ENCODE measurements at places on chromosomes 16 and 17.

- DNase-seq: peak; percentile 97
Measured at GRCh38 chr16:30166202-30166902, 17.1 kb upstream of the CORO1A start.

DNA sequence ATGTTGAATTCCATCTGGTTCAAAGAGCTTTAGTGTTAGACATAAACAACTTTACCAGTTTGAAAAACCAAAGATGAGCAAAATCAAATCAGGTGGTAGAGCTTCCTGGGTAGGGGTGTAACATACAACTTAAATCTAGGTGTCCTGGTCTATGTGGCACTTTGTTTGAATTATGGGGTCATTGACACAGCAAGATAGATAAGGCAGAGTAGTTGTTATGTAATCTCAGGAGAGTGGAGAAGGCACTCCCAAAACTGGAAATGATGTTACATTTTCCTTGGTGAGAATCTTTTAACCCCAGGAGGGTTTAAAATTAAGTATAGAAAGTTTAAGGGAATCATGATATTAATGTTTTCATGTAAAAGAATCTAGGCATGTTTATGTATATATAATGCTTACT is 31.9 kb downstream of the CCDC42 start:
- no peak for DNase-seq

DNA sequence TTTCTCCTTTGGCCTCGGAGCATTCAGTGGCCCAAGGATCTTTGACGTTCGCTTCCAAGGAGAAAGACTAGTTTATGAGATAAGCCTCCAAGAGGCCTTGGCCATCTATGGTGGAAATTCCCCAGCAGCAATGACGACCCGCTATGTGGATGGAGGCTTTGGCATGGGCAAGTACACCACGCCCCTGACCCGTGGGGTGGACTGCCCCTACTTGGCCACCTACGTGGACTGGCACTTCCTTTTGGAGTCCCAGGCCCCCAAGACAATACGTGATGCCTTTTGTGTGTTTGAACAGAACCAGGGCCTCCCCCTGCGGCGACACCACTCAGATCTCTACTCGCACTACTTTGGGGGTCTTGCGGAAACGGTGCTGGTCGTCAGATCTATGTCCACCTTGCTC is 1.4 kb downstream of the AOC3 start:
- DNase-seq: no peak

DNA sequence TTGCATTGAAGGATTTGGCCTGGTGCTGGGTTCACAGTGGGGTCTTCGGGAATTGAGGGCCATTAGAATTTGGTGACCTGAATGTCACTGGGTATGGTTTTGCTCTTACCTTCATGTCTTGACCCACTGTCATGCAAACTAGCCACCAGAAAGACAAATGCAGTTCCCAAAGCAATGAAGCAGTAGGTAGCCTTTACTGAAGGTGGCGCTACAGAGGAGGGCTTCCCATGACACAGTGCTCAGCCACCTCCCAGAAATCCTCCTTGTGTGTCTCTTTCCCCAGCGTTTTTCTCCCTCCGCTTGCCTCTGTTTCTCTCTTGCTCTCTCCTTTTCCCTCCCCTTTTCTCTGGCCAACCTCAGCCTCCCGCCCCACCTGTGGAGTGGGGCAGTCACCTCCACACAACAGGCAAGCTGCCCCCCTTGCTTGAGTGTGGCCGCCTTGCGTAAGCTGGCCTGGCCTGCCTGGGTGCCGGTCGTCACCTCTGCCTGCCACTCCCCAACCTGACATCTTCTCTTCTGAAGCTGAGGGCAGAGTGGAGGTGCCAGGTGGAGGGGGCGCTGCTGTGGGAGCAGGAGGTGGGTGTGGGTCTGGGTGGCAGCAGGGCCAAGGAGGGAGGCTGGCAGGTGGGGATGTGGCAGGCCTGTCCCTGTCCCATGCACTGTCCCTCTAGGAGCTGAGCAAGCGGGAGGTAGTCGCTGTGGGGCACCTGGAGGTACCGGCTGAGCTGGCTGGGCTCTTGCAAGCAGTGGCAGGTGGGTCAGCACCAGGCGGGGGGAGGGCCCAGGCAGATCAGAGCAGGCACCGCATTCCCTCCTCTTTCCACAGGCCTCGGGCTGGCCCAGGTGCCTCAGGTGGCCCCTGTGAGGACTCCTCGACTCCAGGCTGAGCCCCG is 34.7 kb downstream of the MYO15A start:
- peak; percentile 58 for DNase-seq

DNA sequence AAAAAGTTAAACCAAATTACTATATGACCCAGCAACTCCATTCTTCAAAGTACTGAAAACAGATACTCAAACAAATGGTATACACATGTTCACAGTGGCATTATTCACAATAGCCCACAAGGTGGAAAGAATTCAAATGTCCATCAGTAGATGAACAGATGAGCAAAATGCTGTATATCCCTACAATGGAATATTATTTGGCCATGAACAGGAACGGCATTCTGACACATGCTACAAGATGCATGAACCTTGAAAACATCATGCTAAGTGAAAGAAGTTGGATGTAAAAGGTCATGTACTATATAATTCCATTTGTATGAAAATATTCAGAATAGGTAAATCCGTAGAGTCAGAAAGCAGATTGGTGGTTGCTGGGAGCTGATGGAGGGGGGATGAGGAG is 73.5 kb upstream of the XYLT1 start:
- no peak for DNase-seq

DNA sequence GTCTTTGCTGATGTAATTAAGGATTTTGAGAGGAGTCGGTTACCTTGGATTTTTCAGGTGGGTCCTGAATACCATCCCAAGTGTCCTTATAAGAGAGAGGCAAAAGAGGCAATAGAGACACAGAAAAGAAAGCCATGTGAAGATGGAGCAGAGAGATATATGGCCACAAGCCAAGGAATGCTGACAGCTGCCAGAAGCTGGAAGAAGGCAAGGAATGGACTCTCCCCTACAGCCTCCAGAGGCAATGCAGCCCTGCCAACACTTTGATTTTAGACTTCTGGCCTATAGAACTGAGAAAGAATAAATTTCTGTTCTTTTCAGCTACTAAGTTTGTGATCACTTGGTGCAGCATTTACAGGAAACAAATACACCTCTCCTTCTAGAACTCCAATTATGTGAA is 8.2 kb upstream of the RNFT1 start:
- no peak for DNase-seq

All from NB4 (cell line).